ENCODE measurements at places on chromosomes 5 and 9.

- DNase-seq = no peak
Measured at GRCh38 chr5:14366763-14367162, 214.8 kb upstream of the OTULINL start.

- no peak for DNase-seq
Measured at GRCh38 chr9:34550016-34550680, 27.4 kb upstream of the ENHO start.

- DNase-seq = no peak
Measured at GRCh38 chr5:133311176-133311575, 259.4 kb downstream of the HSPA4 start.

DNA sequence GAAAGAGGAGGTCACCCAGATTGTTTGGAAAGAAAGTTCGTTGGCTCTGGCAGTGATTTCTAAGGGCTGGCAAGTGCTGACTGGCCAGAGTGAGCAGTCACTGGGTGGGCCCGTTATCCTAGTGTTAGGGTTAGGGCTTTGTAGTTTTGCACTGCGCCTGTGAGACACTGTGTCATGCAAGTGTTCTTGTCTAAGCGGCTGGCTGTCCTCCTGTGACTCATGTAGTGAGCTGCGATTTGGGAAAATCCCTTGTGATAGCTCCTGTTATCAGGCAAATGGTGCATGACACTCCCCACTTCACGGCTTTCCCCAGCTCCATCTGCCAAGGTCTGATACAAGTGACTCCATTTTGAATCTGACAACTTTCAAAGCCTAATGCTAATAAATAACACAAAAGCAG, 526.0 kb upstream of the ADAMTS16 start:
- DNase-seq = no peak

- no peak for DNase-seq
Measured at GRCh38 chr5:159100782-159101646, 1.3 kb upstream of the EBF1 start.

DNA sequence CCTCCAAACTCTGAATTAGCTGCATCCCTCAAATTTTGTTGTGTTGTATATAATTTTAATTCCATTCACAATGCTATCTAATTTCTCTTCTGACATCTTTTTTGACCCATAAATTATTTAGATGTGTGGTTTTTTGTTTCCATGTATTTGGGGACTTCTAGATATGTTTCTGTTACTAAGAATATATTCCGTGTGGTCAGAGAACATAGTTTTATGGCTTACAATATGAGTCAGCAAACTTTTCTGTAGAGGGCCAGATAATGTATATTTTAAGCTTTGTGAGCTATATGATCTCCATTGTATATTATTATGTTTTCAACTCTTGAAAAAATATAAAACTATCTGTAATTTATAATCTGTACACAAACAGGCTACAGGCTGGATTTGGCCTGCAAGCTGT, 33.4 kb downstream of the MVB12B start:
- DNase-seq = no peak

DNA sequence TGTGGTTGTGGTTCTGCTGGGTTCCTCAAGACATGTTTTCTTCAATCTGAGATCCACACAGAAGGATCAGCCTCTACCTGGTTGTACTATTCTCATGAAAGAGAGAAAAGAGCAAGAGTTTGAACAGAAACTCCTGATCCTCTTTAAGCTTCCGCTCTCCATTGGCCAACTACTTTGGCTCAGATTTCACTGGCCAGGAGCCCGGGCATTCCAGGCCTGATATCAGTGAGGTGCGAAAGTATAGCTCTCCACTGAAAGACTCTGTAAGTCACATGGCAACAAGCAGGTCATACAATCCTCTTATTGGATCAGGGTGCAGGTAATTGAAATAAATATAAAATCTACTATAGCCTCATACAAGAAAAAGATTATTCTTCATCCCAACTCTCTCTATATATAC, 920.5 kb downstream of the TLE4 start:
- DNase-seq = no peak

DNA sequence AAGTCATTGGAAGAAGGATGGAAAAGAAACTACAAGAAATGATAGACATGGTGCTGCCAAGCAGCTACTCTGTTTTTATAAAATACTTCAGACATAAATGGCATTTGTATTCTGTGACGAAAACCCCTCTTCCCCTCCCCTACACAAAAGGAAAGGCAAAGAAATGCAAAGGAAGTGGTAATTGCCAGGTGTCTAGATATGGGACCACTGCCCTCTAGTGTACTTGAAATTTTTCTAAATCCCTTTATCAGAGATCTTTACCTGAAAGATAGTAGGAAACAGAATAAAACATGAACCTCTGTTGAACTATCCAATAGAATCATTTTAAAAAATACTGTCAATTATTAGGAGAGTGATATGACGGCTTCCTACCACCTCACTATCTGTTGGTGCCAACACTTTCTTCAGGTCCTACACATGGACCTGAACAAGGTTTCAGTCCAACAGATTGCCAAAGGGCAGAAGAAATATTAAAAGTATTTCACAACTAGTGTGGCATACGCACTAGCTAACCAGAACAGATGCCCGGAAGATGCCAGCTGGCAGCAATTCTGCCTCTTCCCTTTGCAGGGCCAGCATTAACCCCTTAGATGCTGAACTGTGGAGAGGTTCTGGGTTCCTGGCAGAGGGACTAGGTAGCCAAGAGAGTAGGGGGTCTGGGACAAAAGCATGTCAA, 104.1 kb downstream of the TSSK1B start:
- DNase-seq = no peak

DNA sequence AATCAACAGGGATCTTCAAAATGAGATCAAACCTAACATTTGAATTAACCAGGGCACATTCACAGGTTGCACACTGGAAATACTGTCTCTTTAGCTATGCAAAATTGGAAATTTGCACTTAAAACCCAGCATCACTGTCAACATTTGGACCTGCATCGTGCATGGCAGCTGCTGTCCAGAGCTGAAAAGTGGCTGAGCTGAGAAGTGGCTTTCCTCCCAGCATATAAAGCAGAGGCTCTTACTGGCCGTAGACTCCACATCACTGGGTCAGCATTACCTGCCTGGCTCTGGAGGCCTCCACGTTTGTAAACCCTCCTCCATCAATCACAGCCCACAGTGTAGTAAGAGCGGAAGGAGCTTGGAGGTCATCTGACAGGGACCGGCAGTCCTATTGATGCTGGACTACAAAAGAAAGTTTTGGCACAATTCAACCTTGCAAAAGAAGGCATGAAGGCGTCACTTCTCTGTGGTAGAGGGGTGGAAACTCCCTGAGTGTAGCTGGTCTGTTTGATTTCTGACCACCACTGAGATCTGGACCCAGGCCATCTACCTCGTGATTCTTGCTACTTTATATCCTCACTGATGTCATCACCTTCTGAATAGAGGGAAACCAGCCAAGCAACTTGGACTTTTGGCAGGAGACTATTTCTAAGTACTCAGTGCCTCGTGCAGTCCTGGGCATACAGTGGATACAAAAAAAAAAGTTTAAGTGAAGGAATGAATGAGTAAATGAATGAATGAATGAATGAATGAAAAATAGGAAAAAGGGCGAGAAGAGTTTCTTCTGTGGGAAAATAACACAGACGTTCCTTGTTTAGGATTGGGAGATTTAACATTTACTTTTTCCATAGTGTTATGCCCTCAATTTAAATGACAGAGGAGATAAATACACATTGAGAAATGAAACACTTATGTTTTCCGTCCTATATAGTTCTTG, 14.8 kb downstream of the RASEF start:
- no peak for DNase-seq

DNA sequence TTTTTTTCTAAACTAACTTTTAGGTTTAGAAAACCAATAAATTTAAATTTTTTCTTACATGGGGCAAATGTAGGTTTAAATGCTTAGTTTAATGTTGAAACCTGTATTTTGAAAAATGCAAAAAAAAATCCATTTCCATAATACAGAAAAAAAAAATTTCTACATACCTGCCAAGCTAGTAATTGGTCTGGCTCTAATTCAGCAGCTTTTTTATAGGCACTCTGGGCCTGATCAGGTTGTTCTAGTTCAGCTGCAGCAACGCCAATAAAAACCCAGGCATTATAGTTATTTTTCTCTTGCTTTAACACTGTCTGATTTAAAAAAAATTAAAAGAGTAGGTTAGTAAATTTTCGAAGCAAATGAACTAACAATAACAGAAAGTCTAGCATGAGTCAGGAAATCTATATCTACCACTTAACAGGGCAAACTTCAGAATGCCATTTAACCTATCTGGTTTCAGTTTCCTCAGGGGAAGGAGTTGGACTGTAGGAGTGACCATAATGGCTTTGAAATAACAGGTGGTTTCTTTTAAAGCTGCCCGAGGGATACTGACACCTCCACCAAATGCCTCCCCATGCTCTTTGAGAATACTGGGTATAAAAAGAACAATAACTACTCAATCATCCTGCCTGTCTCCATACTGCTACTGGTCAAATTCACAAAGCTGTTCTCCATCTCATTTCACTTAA, 11.6 kb downstream of the SKIC3 start:
- DNase-seq = no peak

DNA sequence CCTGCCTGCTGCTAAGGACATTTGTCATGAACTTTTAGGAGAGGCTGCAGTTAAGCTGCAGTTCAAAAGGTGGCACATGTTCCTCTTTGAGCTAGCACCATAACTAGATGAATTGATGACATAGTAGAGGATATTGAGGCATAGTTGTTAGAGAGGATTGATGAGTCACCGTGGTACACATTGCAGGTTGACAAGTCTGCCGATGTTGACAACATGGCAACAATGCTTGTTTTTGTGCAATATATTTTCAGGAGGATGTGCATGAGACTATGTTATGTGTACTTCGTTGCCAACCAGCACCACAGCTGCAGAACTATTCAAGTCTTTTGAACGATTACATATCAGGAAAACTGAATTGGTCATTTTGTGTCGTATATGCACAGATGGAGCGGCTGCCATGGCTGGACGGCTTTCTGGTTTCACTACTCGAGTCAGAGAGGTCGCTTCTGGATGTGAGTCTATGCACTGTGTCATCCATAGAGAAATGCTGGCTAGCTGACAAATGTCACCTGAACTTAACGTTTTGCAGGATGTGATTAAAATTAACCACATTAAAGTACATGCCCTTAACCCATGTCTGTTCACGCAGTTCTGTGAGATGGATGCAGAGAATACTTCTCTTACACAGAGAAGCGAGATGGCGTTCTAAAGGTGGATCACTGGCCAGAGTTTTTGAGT, 24.2 kb downstream of the ANP32B start:
- no peak for DNase-seq

DNA sequence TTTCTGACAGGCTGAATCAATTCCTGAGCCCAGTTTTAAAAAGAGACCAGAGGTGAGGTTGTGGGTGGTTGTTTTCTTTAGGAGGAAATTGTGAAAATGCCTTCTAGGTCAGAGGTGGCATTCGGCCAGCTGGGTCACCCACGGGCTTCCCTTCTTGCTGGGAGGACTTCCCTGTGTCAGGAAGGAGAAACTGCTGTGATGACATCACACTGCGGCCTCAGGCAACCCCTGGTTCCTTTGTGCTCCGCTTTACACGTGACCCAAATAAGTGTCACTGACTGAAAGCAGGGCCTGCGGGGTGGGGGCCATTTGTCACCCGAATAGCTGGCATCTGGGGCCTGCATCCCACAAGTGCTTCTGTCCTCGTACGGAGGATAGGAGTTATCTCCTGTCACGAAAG, 39.7 kb downstream of the FABP6 start:
- no peak for DNase-seq

- no peak for DNase-seq
Measured at GRCh38 chr5:149735066-149735465, 5.0 kb downstream of the PPARGC1B start.

GRCh38 chr9:93244101-93244500, 60.2 kb downstream of the WNK2 start:
- DNase-seq = no peak

DNA sequence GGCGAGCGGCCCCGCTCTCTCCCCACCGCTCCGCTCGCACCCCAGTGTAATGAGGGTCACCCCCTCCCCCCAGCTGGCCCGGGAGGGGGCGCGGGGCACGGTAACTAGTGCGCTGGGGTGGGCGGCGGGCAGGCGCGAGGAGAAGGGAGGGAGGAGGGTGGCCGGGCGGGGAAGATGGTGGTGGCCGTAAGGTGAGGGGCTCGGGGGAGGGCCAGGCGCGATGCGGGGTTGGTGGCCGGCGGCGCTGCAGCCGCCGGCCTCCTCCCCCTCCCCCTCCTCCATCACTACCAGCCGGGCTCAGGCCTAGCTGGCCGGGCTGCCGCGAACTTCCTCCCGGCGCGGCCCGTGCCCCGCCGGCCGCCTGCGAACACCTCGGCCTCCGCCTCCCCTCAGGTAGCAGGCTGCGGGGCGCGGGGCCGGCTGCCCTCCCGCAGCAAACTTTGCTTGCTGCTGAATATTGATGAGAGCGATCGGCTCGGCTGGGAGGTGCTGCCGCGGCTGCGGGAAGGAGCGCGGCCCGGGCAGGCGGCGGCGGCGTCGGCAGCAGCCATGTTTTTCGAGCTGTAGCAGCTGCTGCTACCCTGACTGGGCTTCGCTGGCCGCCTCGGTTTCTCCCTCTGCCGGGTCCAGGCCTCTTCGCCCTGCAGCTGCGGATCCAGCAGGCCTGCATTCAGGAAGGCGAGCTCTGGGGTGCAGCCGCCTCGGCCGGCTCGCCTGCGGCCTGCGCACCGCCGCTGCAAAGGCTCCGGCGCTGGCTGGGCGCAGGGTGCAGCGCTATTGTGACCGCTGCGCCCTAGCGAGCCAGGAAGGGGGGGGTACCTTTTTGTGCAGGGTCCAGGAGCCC, 502 bp downstream of the NSD1 start:
- peak; percentile 30 for DNase-seq

DNA sequence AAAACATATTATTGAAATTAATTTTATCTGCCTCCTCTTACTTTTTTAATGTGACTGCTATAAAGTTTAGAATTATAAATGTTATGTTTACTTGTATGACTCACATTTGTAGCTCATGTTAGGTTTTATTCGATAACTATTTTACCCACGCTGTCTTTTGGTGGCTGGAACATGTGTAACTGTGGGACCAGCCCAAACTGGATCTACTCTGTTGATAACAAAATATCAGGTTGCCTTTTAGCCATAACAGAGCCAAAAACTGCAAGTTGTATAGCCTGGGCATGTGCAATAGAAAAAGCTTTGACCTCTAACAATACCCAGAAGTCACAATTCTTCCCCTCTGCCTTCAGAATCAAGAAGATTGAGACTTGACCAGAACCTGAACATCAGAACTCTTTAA, 356.5 kb downstream of the PRELID2 start:
- DNase-seq = no peak

GRCh38 chr5:65084795-65085515, 316.2 kb downstream of the CWC27 start:
- no peak for DNase-seq

- DNase-seq = no peak
Measured at GRCh38 chr5:54601411-54602230, 84.1 kb downstream of the SNX18 start.

Measured in stimulated activated CD8-positive, alpha-beta memory T cell treated with anti-CD3 and anti-CD28 coated beads, Interleukin-15, amount 100 ng/mL, for 48 hours (primary cell).